ENCODE measurements at places on chromosomes 3 and 15.

DNA sequence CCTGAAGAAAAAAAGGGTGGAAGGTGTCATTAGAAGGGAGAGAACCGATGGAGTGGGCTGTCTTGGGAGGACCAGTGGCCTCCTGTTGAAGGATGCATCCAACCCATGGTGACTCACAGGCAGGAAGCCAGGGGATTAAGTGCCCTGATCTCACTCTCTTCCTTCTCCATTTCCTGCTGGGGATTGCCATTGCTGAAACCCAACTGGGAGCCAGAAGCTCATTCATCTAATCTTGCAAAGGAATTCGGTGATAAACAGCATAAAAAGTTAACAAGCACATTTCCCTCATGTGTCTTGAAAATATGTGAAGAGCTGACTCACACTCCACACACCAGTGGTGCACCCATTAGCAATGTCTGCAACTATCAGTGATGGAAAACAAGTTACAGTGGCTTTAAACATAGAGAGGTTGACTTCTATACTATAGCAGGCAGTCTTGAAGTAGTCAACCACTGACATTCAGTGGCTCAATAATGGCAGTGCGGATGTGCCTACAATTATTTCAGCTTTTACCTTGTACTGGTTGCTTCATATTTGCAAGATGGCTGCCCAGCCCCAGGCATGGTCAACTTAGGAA, 12.8 kb upstream of the CSRNP1 start:
- DNase-seq: no peak

GRCh38 chr3:102941786-102942185, 507.0 kb downstream of the ZPLD1 start:
- DNase-seq: no peak

DNA sequence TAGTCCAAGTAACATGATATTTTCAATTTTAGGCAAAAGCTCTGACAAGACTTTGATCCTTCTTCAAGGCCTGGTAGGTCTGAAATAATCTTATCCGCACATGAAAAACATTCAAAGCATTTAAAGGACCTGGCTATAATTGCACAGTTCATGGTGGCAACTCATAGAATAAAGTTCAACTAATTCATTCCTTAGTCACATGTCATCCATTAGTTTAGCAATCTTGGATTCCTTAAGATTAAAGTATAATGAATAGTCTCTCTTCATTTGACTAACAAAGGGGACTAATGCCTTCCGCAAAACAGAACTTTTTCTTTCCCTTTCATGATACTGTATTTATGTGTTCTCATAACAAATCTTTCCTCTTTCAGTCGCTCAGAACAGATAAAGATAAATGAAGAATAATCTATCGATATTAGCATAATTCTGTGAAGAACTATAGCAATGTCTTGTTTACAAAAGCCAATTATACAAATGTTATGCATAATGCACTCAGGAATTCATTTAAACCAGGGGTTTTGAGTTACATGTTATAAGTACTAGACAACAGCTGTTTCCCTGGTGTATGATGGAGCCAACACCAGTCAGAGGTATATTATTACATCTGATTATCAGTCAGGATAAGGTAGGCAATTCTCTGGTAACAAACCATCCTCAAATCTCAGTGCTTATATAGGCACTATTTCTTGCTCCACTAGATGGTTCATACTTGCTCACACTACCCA, 172.5 kb downstream of the POTEB3 start:
- no peak for DNase-seq

DNA sequence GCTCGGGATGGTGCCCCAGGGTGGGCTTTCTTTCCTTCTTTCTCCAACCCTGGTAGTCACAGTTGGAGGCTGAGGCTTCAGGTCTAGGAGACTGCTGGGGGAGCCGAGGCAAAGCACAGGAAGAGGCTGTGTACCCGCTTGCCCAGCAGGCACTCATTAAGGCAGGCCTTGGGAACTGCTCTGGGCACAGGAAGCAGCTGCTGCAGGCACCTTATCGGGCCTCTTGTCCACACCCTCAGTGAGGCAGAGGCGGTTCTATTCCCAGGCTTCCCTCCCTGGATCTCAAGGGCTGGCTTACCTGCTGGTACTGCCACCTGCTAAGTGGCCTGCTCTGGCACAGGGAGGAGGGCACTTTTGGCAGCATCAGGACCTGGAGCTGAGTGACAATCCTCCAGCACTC, 15.8 kb upstream of the GRM2 start:
- DNase-seq: no peak

DNA sequence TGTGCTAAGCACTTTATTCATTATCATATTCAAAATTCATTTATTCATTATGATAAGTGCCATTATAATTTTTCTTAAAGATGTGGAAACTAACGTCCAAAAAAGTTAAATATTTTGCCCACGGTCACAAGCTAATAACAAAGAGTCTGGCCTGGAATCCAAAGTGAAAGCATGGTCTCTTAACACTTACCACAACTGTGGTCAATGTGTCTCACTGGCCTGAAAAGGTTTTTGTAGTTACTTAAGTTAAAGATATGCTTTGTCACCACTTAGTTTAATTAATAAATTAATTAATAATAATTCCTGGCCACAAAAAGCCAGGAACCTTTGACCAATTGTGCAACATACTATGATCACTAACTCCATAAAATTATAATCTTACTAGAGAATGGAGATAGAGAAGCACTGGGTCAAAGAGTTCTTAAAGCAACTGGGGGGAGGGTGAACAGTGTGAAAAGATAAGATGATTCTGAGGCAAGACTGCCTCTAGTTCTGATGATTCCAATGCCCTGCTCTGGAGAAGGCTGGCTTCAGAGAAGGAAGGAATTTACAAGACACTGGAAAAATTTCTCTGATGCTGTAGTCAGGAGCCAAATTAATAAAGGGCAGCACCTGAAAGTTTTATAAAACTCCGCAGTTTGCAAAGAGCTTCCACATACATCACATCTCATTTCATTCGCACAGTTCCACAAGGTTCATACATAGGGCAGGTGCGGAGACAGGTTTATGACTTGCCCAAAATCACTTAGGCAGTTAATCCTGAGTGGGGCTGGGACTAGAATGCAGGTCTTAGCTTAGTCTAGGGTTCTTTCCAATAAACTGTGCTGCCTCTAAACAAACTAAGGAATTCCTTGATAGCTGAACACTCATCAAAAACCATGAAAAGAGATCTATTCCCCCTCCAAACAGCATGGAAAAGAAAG, 32.5 kb downstream of the NPTN start:
- no peak for DNase-seq

DNA sequence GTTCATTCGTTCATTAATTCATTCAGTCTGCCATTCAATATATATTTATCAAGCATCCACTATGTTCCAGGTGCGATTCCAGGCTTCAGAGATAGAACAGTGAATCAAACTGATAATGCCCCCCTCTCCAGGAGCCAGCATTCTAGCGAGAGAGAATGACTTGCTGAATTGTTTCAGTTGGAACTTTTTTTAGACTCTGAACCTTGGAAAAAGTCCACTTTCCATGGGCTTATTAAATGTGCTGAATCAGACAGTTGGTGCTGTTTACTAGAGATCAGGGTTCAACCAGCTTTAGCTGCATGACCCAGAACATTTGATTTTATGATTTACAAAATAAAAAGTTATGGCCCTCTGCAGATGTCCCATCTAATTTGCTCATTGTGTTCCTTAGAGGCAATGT, 213.2 kb downstream of the THSD4 start:
- no peak for DNase-seq

DNA sequence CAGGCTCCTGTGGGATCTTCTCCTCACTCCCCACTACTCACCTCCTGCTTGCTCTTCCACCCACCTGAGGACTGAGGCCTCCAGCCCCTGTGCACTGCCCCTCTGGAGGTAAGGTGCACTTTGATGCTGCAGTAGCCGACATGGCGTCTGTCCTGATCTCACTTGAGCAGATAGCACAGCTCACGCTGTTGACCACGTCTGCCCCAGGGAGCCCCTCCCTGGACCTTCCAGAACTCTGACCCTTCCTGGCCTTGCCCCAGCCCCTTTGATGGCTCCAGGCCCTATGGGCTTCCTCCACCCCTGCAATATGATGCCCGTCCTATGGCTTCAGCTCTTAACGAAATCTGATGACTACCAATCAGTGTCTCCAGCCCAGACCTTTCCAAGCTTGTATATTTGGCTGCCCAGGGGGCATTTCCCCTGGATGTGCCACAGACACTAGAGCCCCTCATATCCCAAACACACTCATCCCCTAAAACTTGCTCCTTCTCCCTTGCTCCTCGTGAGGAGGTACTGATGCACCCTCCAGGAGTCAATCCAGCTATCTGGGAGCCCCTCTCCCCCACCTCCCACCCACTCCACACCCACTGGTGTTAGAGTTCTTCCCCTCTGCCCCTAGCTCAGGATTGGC, 27.1 kb downstream of the KY start:
- DNase-seq: no peak

- DNase-seq: no peak
These were observed 106.3 kb upstream of the IL12A start for GRCh38 chr3:159882367-159882766.

GRCh38 chr15:91408476-91409076, 308.5 kb downstream of the SV2B start:
- DNase-seq: no peak

DNA sequence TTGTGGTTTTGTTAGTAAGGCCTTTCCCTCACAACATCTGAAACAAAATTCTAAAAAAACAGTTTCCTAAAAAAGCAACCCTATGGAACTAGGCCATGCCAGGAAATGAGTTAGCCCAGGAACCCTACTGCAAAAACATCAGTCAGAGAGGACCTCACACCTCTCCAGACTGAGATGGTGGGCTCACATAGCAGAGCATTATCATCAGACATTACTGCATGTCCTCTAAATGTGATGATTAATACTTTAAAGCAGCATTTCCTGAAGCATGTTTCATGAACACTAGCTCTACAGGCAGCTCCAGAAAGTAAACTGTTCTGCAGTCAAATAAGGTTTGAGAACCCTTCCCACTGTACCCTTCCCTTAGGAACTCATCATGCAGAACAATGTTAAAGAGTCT, 232.3 kb upstream of the MRPL3 start:
- no peak for DNase-seq

DNA sequence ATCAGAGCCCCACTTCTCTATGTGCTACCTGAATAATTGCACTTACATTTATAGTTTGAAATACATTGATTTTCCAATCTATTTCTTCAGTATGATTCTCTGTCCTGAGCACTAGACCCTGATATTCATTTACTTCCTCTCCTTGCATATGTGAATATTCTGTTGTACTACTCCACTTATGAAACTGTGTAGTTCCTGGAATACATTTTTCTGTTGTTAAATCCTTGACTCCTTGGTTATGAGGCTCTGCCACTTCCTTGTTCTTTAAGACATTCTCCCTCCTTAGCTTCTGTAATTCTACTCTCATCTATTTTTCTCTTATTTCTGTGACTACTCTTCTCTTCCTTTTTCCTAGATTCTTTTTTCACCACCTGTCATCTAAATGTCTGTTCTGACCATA, 12.9 kb upstream of the MGA start:
- DNase-seq: no peak

DNA sequence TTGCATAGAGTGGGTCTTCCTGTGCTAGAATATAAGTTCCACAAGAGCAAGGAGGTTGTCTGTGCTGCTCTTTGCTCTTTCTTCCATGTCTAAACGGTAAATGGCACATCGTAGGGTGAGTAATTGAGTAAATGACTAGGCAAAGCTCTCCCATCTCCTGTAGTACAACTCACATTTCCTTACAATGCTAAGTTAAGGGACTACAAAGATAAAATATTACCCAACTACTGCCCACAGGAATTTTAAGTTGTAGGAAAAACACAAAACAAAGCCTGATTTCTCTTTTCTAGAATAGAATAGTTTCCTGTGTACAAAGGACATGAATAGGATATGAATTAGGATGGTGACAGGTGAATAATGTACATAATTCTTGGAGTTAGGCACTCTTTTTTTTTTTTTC, 19.9 kb upstream of the LRIG1 start:
- DNase-seq: no peak

DNA sequence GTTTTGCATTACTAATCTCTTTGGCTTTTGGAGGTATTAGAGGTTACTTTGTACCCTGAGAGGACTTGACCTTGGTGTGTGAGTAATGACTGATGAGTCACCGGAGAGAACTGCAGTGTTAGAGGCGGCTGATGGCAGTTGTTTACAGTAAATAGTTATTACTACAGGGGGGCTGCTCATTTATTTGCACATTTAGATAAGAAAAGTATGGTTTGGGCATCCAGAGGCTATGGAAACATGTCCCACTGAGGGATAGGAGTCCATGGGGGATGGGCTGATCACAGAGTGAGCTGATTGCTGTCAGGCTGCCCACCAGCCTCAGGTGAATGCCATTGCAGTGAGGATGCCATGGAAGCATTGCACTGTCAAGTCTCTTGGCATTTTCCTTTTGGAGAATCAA, 17.3 kb upstream of the STAC start:
- no peak for DNase-seq

- DNase-seq: no peak
These were observed 92.1 kb upstream of the GADL1 start for GRCh38 chr3:30986551-30986950.

DNA sequence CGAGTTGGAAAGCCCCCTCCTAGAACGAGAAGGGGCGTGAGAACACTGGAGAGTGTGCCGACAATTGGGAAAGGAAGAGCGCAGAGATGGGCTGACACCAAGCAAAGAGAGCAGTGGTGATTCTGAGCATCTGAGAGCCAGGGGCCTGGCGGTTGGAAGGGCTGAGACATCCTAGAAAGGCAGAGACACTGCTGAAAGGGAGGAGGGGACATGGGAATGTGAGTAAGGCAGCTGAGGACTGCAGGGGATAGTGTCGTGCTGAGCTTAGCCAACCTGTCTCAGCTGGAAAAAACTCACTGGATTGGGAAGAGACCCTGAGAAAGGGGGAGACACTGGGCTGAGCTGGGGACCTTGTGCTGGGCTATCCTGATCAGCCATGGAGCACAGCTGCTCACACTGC, 58.1 kb upstream of the SLC6A6 start:
- DNase-seq: no peak

- no peak for DNase-seq
These were observed 365 bp downstream of the ZBED2 start for GRCh38 chr3:111594781-111595180.

DNA sequence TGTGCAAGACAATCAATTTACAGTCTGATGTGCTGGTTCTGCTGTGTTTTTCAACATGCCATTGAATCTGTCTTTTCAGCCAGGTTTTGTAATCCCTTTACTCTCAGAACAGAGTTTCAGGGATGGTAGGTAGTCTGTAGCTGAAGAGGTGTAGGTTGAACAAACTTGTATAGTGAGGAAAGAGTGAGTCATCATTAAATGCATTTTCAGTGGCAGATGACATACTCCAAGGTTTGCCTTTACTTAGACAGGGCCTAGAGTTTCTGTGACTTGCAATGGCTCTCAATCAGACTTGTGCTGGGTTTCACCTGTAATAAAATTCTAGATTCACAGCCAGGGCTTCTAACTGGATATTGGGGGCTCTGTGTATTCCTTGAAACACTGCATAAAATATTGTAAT, 94.6 kb downstream of the CYP19A1 start:
- DNase-seq: no peak

- no peak for DNase-seq
These were observed 4.6 kb downstream of the TMEM108 start for GRCh38 chr3:133042778-133043177.

GRCh38 chr3:101685870-101686307, 629 bp downstream of the RPL24 start:
- no peak for DNase-seq
